ENCODE measurements at places on chromosomes 11 and 22.

- DNase-seq = no peak
These were observed 14.6 kb downstream of the MN1 start for GRCh38 chr22:27786965-27787364.

- DNase-seq = no peak
These were observed 64.5 kb downstream of the BRD1 start for GRCh38 chr22:49763138-49763537.

DNA sequence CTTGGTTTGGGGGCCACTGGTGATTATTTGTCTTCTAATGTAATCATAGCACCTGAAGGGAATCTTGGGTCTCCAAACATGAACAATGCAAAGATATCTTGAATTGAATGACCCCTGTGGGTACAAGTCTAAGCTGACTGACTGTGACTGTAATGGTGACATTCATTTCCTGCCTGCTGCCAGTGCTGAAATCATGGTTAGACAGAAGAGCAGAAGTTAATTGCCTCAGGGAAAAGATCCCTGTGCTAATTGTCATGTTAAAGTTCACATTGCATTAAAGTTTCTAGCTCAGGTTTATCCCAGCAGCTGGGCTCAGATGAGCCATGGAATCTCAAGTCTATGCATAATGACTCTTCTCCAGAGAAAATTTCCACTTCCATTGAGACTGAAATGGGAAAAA, 772.0 kb downstream of the ETS1 start:
- no peak for DNase-seq

DNA sequence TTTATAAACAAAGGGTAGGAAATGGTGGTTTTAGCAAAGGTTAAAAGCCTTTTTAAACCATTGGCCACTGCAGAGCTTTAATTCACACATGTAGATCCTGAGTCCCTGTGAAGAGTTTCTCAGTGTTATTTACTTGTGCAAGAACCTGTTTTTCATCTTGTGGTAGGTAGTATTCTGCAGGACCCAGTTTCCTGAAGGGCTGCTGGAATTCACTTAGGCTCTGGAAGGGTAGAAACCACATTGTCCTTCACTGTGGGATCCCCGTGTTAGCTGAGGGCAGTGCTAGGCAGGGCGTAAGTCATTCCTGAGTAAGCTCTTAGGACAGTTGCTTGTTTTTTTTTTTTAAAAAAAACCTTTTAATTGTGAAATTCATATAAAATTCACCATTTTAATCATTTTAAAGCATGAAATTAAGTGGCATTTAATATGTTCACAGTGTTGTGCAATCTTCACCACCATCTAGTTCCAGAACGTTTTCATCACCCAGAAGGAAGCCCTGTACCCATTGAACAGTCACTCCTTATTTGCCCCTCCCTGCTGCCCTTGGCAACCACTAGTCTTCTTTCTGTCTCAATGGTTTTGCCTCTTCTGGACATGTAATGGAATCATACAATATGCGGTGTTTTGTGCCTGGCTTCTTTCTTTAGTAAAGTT, 77.7 kb downstream of the C22orf31 start:
- DNase-seq = no peak

DNA sequence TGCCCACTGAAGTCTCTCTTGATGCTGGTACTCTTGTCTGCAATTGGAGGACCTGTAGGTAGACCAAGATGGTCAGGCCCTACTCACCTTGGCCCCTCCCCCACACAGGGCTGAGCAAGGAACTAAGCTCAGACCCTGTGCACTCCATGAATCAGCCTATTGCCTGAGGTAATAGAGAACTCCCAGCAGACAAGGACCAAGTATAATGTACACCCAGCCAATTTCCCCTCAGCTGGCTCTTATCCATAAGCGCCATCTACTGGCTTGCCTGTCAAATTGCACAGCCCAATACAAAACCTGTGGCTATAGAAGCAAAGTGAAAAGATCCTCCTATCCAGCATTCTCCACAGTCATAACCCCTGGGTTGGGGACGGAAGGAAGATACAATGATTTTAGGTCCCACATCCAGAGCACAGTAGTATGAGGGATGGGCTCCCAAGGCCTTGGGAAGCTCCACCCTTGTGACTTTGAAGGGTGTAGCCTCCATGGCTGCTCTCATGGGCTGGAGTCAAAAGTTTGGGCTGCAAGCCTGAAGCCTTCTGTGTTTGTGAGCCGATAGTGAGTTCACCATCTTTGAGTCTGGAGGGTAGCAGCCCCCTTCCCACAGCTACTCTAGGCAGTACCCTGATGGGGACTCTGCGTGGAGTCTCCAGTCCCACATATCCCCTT, 56.0 kb downstream of the GLYATL2 start:
- peak; percentile 46 for DNase-seq

GRCh38 chr22:43346521-43346929, 3.4 kb upstream of the SCUBE1 start:
- peak; percentile 56 for DNase-seq

DNA sequence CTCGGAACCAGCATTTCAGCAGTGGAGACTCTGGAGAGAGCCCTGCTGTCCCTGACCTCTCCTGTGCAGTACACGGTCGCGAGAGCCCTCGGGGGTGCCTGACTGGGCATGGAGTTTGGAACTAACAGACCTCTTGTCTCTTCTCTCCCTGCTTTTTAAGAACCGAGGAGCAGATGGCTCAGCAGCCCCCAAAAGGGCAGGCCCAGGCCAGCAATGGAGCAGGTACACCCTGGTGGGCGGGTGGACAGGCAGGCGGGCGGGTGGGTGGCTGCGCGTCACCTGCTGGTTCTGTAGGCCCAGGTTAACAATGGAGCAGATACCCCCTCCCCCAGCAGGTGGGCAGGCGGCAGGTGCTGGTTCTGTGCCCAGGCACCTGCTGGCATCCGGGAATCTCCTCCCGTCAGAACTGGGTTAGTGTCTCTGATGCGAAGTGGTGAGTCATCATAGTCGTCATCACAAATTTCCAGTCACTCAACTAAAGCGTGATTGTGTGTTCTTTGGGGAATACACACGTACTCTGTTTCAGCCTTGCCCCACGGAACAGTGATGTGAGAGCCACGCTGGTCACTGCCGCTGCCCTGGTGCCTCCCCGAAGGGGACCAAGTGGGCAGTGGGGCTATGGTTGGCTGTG, 41.1 kb downstream of the GRAMD4 start:
- DNase-seq = no peak

DNA sequence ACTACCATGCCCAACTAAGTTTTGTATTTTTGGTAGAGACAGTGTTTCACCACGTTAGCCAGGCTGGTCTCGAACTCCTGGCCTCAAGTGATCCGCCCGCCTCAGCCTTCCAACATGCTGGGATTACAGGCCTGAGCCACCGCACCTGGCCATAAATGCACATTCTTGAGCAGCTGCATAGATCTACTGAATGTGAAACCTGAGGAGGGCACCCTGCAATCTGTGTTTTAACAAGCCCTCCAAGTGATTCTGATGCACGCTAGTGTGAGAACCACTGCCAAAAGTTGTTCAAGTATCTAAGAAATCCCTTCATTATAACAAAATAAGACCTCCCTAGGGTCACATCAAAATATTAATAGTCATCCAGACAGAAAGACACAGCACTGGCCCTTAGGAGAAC, 89.3 kb downstream of the RDX start:
- DNase-seq = no peak

GRCh38 chr11:9133956-9134355, 42.6 kb upstream of the SCUBE2 start:
- no peak for DNase-seq

DNA sequence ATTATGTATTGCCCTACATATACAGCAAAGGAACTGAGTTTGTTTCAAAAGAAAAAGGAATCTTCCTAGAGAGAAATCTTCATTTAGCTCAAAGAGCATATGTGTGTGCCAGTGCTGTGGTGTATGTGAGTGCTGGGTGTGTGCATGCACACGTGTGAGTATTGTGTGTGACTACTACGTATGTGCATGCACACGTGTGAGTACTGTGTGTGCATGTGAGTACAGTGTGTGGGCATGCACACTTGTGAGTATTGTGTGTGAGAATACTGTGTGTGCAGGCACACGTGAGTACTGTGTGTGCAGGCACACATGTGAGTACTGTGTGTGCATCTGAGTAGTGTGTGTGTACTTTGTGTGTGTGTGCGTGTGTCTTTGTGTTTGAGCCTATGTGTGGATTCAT, 651.0 kb upstream of the B3GAT1 start:
- DNase-seq = no peak

DNA sequence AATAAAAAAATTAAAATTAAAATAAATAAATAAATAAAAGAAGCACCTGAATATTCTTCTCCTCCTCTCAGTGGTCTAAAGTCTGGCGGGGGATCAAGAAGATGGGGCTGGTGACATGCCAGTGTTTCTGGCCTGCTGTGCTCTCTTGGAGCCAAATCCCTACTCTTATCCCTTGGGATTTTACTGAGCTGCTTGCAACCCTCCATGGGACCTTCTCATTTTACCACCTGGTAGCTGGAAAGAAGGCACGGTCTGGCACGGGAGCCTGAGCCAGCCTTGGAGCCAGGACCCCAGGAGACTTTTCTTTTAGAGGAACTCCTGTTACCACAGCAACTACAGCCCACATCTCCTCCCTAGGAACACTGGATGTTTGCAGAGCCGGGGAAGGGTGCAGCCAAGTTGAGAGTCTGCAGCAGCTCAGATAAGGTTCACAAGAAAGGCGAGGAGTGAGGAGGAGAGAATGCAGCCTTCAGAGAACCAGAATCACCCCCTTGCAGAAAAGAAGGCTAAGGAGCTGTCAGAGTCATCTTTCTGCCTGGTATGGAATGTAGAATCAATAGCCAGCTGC, 21.4 kb downstream of the CD6 start:
- DNase-seq = no peak

- DNase-seq = no peak
These were observed 9.4 kb downstream of the DGCR8 start for GRCh38 chr22:20089226-20089976.

- DNase-seq = no peak
These were observed 11.0 kb upstream of the UCP3 start for GRCh38 chr11:74019860-74020259.

DNA sequence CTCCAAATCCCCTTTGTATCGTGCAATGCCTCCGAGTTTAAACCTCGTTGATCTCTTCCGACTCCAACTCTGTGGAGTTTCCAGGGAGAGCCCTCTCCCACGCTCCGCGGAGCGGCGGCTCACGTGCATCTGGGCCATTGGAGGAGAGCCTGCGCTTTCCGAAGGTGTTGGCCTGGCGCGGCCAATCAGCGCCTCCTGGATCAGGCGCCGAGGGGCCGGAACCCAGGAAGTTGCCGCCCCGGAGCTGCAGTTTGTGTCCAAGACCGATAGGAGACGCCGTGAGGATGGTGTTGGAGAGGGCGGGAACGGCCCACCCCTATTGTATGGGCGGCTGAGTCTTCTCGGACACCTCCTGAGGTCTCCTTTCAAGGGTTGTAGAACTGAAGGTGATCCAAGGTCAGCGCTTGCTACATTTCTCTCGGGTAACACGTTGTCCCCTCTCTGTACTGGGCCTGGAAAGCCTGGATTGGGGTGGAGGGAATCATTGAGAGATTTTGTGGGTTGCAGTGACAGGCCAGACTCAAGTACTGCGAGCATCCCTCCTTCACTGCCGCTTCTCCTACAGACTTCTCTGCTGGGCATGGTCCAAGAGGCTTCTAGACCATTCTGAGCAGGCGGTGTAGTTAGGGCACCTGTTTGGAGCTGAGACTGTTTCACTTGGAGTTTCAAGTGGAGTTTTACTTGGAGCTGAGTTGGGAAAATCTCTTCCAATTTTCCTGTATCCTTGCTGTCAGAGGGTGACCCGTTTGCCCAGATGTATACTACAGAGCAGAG, 1.7 kb downstream of the ADAMTS15 start:
- peak; percentile 93 for DNase-seq

GRCh38 chr22:48187356-48187755, 1424.9 kb downstream of the TBC1D22A start:
- DNase-seq = no peak

- DNase-seq = no peak
These were observed 7.5 kb upstream of the NAALADL1 start for GRCh38 chr11:65065851-65066250.

GRCh38 chr22:24529898-24530297, 25.0 kb downstream of the GUCD1 start:
- DNase-seq = no peak

GRCh38 chr11:11622340-11622706, 518 bp upstream of the GALNT18 start:
- no peak for DNase-seq

DNA sequence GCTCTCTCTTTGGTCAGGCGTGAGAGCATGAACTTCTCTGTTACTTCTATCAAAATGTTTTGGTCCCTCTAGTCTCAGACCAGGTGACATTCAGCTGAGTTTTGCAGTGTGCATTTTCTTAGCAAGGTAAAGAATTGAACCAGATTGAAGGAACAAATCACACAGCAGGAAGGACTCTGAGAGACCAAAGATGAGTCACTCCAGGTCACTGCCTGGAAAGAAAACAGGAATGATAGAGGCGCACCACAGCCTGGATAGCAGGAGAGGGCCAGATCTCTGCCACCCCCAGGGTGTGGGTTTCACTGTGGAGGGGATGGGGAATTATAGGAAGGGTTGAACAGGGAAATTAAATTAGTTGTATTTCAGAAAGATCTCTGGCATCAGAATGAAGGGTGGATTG, 788.3 kb downstream of the NTM start:
- no peak for DNase-seq

DNA sequence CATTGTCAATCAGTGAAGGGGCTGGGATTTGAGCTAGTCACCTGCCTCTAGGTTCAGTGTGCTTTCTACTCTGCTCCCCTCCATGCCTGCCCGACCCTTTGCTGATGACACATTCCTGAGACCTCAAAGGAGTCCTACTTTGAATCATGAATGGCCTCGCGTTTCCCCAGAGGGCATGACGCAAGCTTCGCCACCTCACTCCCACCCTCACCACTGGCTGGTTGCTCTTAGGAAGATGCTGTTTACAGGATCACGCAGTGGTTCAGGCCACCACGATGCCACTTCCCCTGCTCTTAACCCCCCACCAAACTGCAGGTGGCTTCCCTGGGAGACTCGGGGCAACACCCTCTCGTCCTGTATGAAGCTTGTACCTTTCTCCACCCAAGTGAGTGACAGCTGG, 62.9 kb upstream of the B3GAT1 start:
- DNase-seq = no peak

DNA sequence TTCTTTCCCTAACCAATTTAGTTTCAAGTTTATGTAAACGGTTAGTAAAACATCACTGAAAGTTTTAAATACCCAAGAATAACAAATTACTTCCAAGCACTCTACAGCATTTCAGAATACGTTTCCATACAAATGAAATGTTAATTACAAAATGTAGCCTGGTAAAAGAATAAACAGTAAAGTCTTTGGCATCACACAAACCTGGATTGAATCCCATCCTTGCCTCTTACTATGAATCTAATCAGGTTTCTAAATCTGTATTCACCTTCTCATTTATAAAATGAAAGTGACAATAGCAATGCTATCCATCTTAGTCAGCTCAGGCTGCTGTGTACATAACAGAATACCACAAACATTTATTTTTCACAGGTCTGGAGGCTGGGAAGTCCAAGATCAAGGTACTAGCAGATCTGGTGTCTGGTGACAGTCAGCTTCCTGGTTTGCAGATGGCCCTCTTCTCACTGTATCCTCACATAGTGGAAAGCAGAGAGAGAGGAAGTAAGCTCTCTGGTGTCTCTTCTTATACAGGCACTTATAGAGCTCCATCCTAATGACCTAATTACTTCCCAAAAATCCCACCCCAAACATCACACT, 19.2 kb downstream of the FAM168A start:
- DNase-seq = no peak

- DNase-seq = no peak
These were observed 219.7 kb downstream of the BARX2 start for GRCh38 chr11:129595038-129595962.

Data from H1 (cell line).